ENCODE measurements at places on chromosomes 4 and X.

DNA sequence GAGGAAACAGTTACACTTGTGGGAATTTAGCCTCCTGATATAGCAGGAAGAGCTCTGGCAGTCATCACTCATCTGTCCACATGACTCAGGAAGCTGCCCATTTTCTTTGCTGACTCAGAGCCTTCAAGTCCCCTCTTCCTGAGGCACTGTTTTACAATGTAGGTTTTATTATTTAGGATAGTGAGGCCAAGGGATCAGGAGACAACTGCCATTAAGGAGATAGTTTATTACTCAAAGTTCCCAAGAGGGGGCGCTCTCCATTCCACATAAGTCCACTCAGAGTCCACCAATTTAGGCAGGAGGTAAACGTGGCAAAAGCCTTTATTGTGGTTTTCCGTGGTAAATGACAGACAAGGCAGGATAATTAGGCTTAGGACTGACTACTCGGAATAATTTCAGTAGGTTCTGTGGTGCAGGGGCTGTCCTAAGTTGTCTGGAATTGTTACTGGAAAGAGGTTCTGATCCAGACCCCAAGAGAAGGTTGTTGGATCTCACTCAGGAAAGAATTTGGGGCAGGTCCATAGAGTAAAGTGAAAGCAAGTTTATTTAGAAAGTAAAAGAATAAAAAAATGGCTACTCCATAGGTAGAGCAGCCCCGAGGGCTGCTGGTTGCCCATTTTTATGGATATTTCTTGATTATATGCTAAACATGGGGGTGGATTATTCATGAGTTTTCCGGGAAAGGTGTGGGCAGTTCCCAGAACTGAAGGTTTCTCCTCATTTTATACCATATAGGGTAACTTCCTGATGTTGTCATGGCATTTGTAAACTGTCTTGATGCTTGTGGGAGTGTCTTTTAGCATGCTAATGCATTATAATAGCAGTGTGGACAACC lies 96.0 kb upstream of the RAB40AL start:
- no peak for DNase-seq

- DNase-seq, result no peak
These were observed 34.7 kb upstream of the PLAC1 start for GRCh38 chrX:134692990-134693389.

DNA sequence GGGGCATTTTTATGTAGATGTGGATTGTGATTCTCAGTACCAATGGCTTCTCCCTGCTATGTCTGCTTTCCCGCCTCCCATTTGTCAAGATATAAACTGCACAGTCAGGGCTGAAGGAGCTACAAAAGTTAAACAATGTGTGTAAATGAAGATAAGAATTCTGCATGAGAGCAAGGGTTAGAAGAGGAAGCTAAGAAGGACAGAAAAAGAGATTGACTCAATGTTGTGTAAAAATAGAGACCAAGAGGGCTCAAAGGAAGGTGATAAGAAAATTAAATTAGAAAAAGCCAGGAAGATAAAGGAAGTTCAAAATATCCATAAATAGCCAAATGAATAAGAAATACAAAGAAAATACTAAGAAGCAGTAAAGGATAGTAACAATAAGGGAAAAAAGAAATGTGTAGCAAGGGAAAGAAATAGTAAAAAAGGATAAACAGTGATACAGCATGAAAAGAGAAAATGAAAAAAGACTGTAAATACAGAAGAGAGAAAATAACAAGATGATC lies 82.5 kb downstream of the AMELX start:
- DNase-seq, result no peak

- DNase-seq, result no peak
These were observed 28.5 kb downstream of the TBCK start for GRCh38 chr4:106287353-106287969.

GRCh38 chrX:9668537-9668936 lies 97.1 kb downstream of the GPR143 start:
- DNase-seq, result no peak

- DNase-seq, result no peak
These were observed 67.6 kb downstream of the ATG4A start for GRCh38 chrX:108159028-108159670.

GRCh38 chr4:38177641-38178391 lies 217.6 kb downstream of the PTTG2 start:
- DNase-seq, result no peak

DNA sequence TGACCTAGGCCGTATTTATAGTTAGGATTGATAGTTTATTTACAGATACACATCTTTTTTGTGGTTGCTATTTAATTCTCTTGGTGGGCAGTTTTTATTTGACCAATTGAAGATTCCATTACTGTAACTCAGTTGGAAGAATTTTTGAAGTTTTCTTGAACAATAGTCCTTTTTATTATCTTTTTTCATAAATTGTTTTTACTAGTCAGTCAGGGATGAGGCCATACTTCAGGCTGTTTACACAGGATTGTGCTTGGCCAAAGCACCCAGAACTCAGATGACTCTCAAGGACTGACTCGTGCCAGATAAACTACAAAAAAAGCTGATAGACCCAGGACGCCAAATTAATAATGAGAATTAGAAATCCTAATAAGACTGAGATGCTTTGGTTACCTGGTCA lies 7.0 kb downstream of the HERC3 start:
- no peak for DNase-seq

DNA sequence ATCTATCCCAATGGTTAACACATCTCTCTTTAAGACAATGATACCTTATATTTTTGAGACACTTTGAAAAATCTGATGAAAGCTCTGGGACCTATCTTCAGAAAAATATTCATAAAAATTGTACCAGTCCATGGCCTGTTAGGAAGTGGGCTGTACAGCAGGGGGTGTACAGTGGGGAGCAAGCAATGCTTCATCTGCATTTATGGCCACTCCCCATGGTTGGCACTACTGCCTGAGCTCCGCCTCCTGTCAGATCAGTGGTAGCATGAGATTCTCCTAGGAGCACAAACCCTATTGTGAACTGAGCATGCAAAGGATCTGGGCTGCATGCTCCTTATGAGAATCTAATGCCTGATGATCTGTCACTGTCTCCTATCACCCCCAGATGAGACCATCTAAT lies 42.6 kb downstream of the C4orf51 start:
- no peak for DNase-seq

DNA sequence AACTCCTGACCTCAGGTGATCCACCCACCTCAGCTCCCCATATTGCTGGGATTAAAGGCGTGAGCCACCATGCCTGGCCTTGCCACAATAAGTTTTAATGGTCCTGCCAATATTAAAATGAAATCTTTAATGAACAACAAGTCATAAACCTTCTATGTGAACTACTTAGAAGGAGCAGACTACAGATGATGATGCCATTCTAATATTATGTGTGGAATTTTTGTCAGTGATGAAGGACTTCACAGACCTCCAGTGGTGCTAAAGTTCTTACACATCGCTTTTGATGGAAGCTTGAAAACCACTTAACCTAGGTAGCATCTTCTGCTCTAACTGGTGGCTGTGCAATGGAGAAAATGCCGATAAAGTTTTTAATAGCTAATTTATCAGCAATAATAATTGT lies 331.4 kb downstream of the CCSER1 start:
- no peak for DNase-seq

- DNase-seq, result no peak
These were observed 398.2 kb downstream of the MID1IP1 start for GRCh38 chrX:39199429-39199828.

GRCh38 chr4:30828264-30828926 lies 108.2 kb downstream of the PCDH7 start:
- no peak for DNase-seq

- DNase-seq, result no peak
These were observed 47.3 kb upstream of the NSG1 start for GRCh38 chr4:4339504-4340085.

DNA sequence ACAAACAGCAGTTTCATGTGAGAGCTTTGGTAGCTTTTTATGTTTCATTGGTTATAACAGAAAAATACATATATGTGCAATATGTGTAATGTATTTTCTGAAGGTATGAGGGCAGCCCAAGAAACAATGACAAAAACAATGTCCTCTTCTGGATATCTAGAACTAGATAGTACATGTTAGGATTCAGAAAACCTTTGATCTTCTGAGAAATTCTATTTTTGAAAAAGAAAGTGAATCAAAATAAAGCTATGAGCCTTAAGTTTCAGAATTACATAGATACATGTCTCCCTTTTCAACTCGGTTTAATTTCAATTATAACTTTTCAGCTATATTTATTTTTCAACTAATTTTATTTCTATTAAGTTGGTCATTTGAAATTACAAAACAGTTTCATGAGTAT lies 131.9 kb downstream of the REELD1 start:
- DNase-seq, result no peak

DNA sequence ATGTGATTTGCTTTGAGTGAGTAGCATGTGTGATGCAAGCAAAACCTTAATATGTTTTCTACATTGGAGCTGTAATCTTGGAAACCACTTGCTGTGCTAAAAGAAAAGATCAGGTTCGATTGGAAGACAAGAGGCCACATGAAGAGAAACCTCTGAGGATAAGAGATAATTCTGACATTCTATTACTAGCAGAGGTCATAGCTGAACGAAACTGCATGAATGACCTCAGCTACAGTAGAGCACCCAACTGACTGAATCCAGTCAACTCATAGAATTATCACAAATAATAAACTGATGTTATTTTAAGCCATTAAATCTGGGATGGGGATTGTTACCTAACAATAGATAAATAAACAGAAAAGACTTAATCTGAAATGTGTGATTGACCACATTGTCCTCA lies 147.1 kb downstream of the CAMK2D start:
- DNase-seq, result no peak

DNA sequence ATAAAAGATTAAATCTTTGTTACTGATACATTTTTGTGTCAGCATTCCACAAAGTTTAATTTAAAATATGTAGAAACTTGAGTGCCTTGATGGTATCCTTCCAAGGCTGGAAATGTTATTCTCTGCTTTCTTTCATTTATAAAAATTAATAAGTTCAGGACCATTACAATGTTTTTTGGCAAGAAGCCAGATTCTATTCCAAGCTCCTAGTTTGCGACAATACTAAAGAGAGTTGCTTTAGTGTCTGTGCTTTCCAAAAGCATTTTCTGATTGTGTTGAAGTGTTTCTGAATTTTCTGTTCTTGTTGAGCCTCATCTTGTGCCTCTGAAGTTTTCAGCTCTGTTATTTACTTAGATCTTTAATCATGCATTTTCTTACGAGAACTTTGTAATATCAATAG lies 516.2 kb downstream of the KCTD8 start:
- no peak for DNase-seq

DNA sequence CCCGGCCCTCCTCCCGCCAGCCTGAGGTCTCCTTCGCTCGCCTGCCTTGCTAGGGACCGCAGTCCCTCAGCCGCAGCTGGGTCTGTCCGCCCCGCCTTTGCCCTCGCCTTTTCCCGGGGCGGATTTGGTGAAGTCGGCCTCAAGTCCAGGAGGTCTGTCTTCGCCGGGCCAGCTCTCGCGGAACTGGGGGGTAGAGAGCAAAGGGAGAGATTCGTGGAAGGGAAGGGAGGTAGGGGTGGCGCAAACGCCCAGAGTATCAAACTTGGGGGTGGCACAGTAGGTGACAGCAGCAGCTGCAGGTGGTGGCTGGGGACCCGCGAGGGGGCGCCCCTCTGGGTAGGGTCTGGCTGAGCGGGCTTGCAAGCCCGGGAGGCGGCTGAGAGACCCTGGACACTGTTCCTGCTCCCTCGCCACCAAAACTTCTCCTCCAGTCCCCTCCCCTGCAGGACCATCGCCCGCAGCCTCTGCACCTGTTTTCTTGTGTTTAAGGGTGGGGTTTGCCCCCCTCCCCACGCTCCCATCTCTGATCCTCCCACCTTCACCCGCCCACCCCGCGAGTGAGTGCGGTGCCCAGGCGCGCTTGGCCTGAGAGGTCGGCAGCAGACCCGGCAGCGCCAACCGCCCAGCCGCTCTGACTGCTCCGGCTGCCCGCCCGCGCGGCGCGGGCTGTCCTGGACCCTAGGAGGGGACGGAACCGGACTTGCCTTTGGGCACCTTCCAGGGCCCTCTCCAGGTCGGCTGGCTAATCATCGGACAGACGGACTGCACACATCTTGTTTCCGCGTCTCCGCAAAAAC lies at the start of gene NPY2R:
TSS of gene NPY2R (plus strand) at position 379 of the 797 bp plus-strand sequence. CDS start 5,304 bp downstream, outside the sequence.
- no peak for DNase-seq

GRCh38 chrX:31649201-31649600 lies 577.4 kb upstream of the FTHL17 start:
- no peak for DNase-seq

GRCh38 chrX:107676559-107677378 lies 48.5 kb downstream of the PRPS1 start:
- no peak for DNase-seq

DNA sequence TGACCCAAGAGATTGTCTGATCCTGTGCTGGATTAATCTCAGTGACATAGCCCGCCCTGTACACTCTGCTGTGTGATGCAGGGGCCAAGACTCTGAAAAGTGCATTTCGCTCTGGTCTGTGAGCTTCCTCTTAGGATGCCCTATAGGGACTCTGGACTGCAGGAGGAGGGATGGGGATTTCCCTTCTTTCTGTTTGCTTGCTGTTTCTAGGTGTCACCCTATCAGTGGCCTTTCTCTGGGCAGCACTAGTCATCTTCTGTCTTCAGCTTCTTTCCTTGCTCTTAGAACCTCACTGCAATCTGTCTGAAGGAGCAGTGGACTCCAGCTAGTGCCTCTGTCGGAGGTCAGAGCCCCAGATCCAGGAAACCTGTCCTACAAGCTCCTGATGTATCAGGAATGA lies 34.5 kb upstream of the SCRG1 start:
- DNase-seq, result no peak

DNA sequence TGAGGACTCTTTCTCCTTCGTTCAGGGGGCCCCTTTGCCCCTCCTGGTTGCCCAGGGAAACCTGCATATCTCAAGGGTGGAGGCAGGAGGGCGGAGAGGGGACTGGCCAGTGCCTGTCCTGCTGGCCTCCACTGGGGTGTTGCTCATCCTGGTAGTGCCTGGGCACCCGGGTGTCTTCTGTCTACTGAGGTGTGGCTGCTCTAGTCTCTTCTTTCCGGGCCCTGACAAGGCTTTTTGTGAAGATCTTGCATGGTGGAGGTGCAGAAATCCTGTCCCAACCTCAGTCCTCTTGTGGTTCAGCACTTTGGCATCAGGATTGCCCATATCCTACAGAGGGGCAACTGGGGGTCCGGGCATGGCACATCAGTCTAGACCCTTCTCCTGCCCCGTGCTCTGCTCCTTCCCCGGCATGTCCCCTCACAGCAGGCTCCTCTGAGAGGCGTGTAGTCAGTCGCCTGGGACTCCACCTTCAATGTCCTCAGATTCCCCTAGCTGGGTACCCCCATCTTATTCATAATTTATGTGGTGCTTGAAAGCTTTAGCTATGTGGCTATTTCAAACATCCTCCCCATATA lies 1.9 kb downstream of the CCDC110 start:
- DNase-seq, result no peak

GRCh38 chrX:95505721-95506120 lies 1178.9 kb upstream of the DIAPH2 start:
- no peak for DNase-seq

DNA sequence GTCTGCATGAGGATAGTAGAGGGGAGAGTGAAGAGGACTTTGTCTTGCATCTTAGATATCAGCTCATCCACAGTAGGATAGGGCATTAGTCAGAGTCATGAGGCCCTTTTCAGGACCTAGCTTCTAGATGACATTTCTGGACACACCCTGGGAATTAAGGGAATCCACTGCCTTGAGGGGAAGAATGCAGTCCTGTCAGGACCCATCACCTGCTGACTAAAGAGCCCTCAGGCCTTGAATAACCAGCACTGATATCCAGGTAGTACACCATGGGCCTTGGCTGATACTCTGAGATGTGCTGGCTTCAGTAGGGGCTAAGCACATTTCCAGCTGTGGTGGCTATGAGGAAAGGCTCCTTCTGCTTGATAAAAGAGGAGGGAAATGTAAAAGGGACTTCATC lies 134.4 kb downstream of the EDA2R start:
- DNase-seq, result no peak

GRCh38 chr4:55396308-55397125 lies 760 bp downstream of the TMEM165 start:
- no peak for DNase-seq

Data from stimulated activated CD4-positive, alpha-beta T cell treated with anti-CD3 and anti-CD28 coated beads, TNF-alpha, amount 100 ng/mL, for 1 hour (primary cell).